ENCODE measurements at places on chromosomes 3 and 15.

DNA sequence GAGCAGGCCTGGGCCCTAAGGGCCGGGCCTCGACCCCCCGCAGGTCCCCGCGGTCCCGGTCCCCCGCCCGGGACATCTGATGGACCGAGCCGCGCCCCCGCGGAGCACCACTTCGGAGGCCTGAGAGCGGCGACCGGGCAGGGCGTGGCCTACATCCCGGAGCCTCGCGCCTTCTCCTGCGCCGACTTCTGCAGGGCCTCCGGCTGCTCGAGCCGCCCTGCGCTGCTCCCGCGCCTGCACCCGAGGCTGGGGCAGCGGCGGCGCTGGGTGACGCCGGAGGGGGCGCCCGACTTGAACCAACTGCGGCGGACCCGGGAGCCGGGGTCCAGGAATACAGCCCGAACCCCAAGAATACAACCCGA is 14.9 kb upstream of the GP9 start:
- DNase-seq, result no peak

DNA sequence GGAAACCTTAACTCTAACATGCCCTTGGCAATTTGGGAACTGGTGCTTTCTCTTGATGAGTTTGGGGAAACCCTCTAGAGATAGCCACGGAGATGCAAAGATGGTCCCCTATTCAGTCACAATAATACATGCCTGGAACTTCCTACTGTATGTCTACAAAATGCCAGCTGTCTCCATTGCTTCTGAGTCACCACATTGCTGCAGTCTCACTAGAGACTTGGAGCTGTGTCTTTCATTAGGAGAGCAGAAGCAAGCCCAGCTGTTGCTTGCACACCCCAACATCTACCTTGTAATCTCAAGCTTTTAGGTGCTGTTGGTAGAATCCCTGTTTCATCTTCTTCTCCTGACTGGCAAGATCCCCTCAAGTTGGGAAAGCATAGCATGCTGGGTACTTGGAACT is 261.0 kb downstream of the ADAMTSL3 start:
- DNase-seq, result no peak

DNA sequence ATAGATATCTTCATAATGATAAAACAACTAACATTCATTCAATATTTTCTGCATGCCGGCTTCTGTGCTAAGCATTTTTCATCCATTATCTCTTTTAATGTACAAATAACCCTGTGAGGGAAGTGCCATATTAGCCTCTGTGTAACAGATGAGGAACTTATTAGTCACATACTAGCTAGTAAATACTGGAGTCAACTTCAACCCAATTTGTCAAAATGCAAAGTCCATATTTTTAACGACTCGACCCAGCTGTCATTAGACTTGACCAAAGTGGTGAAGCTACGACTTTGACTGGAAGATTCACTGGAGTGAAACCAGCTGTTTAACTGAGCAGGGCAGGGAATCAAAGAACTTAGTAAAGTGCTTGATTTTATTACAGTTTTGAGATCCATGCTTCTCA is 41.6 kb downstream of the PARP15 start:
- no peak for DNase-seq

GRCh38 chr15:74845208-74845568 is 2.2 kb upstream of the ULK3 start:
- DNase-seq, result peak; percentile 51

DNA sequence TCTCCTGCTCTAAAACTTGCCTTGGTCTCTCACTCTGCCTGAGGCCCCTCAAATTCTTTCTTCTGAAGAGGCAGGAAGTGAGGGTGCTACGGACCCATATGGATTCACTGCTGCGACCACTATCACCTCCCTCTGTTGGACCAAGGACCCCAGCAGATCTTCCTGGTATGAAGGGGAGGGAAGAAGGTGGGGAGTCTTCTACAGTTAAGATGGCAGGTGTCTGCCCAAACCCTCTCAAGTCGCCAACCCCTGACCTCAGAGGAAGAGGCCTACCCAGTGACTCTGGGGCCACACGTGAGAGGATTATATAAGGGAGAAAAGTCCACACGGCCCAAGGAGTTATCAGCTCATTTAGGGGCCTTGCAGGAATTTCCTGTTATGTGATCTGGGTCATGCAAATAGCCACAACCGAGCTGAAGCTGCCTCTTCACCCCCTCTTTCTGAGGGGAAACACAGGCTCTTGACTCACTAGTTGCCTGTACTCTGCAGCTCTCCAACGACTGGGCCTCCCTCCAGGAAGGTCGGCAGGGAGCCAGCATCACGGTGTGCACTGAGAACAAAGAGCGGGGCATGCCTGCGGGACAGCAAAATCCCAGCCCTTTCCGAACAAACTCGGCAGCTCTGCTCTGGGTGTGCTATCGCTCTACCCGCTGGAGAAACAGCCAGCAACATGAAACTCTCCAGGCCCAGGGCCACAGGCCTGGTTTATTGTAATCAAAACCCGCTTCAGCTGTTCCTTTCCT is 116.0 kb downstream of the XXYLT1 start:
- no peak for DNase-seq

- no peak for DNase-seq
Observed at GRCh38 chr3:30954426-30954825, 60.0 kb upstream of the GADL1 start.

DNA sequence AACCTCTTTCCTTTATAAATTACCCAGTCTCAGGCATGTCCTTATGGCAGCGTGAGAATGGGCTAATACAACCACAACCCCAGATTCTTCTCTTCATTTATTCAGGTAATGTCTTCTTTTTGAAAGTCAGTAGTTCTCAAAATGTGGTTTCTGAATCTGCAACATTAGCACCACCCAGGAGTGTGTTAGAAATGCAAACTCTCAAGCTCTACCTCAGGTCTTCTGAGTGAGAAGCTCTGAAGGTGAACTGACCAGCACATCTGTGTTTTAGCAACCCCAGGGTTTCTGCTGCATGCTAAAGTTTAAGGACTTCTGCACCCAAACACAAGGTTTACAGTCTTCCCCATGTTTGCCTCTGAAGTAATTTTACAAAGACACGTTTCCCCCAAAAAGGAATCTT is 22.3 kb upstream of the TRIM59 start:
- no peak for DNase-seq

DNA sequence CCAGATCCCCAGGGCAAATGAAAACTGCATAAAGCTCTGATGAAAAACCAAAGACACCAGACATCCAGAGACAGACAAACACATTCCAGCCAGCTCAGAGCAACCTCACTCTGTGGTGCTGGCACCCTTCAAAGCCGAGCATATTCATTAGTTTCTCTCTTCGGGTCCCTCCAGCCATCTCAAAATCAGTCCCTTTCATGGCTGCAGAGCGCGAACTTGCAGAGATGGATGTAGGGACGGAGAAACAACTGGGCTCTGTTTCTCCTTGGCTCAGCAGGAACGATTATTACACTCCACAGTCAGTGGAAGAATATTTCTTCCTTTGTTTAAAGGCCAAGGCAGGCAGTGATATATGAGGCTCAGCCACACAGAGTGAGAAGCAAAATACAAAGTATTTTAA is 50.4 kb upstream of the SYN2 start:
- DNase-seq, result no peak

- no peak for DNase-seq
Observed at GRCh38 chr15:85400606-85401005, 20.2 kb downstream of the AKAP13 start.

DNA sequence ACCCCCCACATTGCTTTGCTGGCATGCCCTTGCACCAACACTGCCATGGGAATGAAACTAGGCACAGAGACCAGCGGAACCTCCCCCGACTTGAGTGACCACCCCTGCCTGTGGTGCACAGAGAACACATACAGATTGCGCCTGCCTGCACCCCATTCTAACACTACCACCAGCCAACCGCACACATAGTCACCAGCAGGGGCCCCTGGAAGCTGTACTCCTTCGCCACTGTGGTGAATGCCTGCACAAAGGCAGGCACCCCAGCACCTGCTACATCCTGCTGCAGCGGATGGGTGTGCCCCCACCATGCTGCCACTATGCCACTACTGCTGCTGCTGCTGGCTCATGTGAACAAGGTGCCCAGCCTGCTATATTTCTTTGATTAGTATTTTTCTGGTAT is 27.4 kb upstream of the DNAAF4 start:
- DNase-seq, result peak; percentile 7

GRCh38 chr3:170321321-170322034 is 36.0 kb upstream of the SKIL start:
- DNase-seq, result no peak

DNA sequence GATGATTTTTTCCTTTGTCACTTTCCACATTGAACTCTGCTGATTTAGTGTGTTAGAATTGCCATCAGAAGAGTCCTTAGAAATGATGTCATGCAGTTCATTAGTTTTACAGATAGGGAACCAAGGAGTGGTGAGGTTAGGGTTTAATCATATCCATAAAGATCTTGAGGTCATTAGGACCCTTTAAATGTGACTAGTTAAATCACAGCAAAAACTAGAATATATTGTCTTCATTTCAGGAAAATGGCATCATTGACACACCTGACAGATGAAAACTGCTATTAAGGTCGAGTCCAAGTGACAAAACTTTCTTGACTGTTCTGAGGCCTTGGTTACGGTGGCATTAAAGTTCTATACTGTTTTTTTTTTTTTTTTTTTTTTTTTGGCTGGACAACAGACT is 50.5 kb downstream of the MBNL1 start:
- DNase-seq, result no peak

DNA sequence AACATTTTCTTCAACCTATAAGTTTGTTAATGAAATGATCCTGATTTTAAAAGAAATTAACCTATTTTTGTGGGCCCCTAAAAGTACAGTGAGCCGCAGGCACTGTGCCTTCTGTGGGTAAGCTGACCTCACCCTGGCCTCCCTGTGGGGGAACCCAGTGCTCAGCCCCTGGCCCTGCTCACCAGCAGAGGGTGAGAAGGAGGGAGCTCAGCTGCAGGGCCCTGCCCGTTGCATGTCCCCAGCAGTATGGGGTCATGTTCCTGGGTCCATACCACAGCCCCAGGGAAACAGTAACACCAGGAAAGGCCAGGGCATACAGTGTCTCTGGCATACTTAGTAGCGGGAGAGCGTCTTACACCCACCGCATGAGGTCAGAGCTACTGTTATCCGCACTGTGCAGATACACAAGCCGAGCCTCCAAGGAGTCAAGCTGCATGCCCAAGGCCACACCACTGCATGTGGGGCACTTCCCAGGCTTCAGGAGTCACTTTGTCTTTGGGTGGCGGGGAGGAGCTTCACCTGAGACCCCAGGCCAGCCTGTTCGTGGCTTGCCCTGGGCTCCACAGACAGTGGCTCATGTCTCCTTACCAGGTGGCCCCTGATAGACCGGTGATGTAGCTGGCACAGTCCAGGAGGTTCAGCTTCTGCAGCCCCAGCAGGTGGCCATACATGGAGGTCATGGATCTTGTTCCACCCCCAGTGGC is 22.6 kb upstream of the EHD4 start:
- DNase-seq, result no peak

- DNase-seq, result peak; percentile 83
Observed at GRCh38 chr3:67655364-67656121, 1.1 kb upstream of the SUCLG2 start.

DNA sequence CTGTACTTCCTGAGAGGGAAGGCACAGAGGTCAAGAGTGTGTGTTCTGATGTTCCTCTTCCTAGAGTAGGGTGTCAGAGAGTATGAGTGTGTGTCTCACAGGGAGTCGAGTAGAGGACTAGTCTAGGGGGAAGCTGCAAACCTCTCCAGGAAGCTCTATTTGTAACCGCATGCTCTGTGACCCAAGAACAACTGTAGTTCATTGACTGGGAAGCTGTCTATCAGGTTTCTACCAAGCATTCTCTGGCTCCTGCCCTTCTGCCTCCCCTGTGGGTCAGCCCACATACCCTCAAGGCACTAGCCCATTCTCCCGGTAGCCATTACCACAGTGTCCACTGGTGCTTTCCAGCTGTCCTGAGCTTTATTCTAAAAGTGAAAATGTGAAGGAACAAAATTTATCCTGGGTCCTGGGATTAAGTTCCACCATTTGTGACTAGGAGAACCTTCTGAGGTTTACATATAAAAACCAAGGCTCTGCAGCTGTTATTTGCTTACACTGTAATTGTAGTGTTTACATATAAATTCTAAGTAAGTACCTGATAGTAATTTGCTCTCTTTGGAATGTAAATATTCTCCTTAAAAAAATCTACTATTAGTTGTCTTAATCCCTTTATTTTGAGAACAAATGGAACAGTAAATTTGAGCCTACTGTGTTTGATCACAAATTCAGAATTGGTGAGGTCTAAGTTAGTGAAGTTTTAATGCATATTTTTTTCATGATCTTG is 40.7 kb downstream of the MYRIP start:
- DNase-seq, result no peak
